ENCODE measurements at places on chromosomes 4 and X.

DNA sequence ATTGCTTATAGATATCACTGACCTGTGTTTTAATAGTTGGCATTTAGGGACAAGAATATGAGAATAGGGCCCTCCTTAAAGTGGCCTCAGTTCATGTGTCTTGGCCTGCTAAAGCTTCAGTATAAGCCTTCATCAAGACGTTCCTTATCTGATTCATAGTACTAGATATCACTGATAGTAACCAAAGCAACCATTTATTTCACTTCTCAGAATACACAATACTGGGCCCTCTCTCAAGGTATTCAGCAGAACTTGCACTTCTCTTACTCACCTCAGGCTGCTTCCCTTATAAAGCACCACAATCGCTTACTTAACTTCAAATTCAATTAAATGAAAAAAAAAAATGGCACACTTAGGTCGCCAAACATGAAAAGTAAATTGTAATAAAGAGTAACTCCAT, 259.4 kb upstream of the PCDH7 start:
- no peak for DNase-seq

- no peak for DNase-seq
These were observed 43.4 kb downstream of the NKX6-1 start for GRCh38 chr4:84455697-84456096.

- DNase-seq: no peak
These were observed 187.9 kb upstream of the LCORL start for GRCh38 chr4:18209448-18209847.

- DNase-seq: peak; percentile 69
These were observed at the start of gene MED12 for GRCh38 chrX:71118032-71118984. TSS of gene MED12 (plus strand) at chrX:71118596. CDS start at chrX:71118755, 159 bp downstream.

GRCh38 chr4:23268072-23268771, 575.5 kb downstream of the GBA3 start:
- no peak for DNase-seq

GRCh38 chr4:13515268-13515667, 29.0 kb downstream of the NKX3-2 start:
- DNase-seq: no peak

GRCh38 chrX:83511208-83511607, 3.1 kb downstream of the POU3F4 start:
- DNase-seq: no peak

- DNase-seq: no peak
These were observed 32.1 kb upstream of the GLRA2 start for GRCh38 chrX:14497184-14497666.

- no peak for DNase-seq
These were observed 7.9 kb downstream of the RHOH start for GRCh38 chr4:40204507-40205258.

GRCh38 chr4:860561-860960, 34.6 kb upstream of the CPLX1 start:
- DNase-seq: no peak

DNA sequence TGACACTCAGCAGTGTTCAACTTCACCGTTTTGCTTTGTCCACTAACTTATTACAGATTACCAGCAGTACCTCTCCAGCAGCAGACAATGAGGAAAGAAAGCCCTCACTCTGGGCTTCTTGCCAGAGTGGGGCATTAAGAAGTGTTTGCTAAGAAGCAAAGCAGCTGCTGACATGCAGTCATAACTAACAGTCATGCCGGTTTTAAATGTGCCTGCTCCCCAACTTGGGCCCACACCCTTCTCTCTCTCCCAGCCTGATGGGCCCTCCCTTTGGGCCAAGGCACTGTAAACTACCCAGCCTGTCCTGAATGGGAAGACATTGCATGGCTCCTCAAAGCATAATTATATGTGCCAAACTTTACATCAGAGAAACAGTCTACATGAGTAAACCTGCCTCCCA, 54.6 kb upstream of the HHIP start:
- no peak for DNase-seq

GRCh38 chr4:103171006-103171405, 27.1 kb downstream of the CENPE start:
- DNase-seq: no peak

GRCh38 chr4:77454858-77455257, 150.8 kb upstream of the CXCL13 start:
- DNase-seq: no peak

- DNase-seq: no peak
These were observed 880.6 kb upstream of the FRG1 start for GRCh38 chr4:189060104-189060503.

- DNase-seq: peak; percentile 44
These were observed 755 bp downstream of the KLHL8 start for GRCh38 chr4:87219632-87220093.

DNA sequence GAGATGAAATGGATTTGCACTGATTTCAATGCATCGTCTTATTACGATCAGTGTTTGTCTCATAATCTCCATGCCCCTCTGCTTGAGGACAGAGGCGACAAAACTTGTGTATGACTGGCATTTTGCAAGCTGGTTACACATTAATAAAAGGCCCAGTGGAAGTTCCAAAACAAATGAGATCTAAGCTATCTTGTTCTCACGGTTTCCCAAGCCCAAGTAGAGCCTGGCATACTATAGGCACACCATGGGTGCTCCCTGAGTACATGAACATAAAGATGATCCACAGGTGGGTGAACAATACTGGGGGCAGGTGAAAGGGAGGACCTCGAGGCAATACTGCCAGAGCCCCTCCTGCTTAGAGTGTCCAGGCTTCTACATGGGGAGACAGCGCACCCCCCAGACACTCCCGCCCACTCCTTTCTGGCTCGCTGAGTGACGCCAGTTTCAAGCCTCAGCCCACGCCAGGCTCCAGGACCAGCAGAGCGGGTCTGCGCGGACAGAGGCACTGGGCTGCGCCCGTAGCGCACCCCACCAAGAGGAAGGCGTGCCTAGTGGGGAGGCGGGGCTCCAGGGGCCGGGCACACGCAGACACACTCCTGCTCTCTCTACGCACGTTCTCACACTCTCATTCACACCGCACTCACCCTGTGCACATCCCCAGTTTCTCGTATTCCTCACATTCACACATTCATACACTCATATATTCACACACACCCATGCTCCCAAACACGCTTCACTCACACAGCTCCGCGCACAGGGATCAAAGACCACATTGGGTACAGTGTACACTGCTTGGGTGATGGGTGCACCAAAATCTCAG, 8.9 kb upstream of the GSX2 start:
- DNase-seq: no peak

- peak; percentile 12 for DNase-seq
These were observed 7.8 kb upstream of the CLOCK start for GRCh38 chr4:55554453-55555030.

- DNase-seq: no peak
These were observed 25.5 kb downstream of the PRMT9 start for GRCh38 chr4:147658501-147658900.

DNA sequence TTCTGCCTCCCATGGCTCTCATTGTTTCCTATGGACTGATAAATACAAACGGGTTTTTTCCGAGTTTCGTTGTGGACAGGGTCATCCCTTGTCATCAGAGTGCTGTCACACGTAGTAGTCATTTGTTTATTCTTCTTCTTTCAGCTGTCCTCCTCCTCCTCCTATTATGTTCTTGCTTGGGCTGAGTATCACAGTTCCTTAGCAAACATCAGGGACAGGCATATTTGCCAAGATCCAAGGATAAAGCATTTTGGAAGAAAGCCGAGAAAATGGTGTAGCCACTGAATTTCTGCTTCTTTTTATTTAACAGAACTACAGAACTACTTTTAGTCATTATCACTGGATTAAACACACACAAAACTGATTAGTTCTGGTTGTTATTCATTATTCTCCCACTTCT, 167.9 kb downstream of the MAML3 start:
- DNase-seq: no peak

DNA sequence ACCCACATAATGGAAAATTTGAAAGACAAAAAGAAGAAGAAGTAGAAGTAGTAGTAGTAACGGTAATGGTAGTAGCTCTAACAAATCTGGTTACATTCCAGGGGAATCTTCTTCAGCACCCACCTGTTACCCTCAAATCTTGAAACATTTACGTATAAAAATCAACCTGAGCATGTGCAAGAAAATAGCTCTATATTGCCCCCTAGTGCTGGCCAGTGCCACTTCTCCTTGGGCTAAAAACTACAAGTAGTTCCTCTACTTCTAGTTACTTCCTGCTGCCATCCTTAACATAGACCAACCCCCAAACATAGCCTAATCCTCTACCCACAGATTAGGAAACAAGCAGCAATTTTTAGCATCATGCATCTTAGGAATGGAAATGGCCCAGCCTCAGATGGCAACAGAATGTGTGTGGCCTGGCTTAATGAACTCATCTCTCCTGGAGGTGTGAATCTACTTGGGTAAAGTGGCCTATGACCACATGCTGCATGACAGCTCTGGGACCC, 3.1 kb downstream of the PDGFC start:
- peak; percentile 55 for DNase-seq

- DNase-seq: no peak
These were observed 632.0 kb upstream of the TENM3 start for GRCh38 chr4:181611033-181611711.

- no peak for DNase-seq
These were observed 531.4 kb upstream of the TECRL start for GRCh38 chr4:64940698-64941097.

GRCh38 chr4:36325926-36326325, 44.5 kb downstream of the DTHD1 start:
- no peak for DNase-seq

Measured in hematopoietic multipotent progenitor cell treated with erythropoietin and hydrocortisone succinate and interleukin-3 and kit ligand, for 15 days (in vitro differentiated cells).